ENCODE measurements at places on chromosomes 4 and X. TPM values are rescaled to one million over a fixed set of nuclear protein-coding genes. Genes with fewer than 3 reads are reported as not detected.

The FOXO4 gene
- total RNA-seq, result 21.5 TPM

The P2RY4 gene
- 0.57 TPM for total RNA-seq

The WDR13 gene
- 83.5 TPM for total RNA-seq

The ADAM29 gene
- total RNA-seq, result not detected

GRCh38 chrX:110442635-110443034 is 84.0 kb downstream of the RTL9 start:
- no peak for DNase-seq

GRCh38 chrX:20042221-20042620 is 51.4 kb upstream of the BCLAF3 start:
- DNase-seq, result no peak

DNA sequence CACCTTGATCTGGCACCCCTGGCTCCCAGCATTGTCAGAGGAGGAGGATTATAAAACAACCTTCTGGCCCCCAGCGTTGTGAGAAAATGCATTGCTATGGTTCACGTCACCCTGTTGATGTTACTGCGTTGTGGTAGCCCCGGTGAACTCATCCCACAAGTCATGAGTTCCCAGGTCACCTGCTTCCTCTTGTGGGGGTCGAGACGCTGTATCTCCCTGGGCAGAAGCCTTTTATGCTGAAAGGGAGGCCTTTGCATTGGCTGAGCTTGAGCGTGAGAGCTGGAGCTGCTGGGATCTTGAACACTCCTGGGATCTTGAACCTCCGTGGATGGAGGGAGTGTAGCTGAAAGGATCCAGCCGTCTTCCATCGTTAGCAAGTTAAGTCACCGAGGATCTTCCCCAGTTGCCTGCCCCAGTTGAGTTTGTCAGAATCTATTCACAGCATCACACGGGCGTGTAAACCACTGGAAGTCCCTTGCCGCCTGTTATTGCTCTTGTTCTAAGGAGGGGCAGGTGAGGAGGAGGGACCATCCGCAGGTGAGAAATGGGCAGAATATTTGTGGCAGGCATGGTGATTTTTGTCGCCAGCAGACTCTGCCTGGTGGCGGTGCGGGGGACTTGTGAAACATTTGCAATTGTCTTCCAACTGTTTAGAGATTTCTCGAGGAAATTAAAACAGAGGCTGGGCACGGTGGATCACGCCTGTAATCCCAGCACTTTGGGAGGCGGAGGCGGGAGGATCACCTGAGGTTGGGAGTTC is 299.9 kb downstream of the ASMT start:
- DNase-seq, result no peak

DNA sequence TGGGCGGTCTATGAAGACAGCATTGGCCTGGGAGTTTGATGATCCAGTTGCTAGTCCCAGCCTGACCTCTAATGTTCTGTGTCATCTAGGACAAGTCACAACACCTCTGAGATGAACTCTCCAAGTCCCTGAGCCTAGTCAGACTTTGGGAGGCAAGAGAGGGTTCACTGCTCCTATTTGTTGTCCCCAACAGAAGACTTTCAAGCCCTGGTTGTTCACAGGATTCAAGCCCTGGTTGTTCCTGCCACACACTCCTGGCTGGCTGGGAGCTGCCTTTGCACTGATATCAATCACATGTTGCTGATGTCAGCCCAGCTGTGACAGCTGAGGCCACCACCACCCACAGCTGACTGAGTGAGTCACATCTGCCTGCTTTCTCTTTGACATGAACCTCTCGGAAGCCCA is 253.2 kb upstream of the RASGEF1B start:
- DNase-seq, result peak; percentile 82

- no peak for DNase-seq
Measured at GRCh38 chrX:43002526-43003203, 224.7 kb upstream of the PPP1R2C start.

DNA sequence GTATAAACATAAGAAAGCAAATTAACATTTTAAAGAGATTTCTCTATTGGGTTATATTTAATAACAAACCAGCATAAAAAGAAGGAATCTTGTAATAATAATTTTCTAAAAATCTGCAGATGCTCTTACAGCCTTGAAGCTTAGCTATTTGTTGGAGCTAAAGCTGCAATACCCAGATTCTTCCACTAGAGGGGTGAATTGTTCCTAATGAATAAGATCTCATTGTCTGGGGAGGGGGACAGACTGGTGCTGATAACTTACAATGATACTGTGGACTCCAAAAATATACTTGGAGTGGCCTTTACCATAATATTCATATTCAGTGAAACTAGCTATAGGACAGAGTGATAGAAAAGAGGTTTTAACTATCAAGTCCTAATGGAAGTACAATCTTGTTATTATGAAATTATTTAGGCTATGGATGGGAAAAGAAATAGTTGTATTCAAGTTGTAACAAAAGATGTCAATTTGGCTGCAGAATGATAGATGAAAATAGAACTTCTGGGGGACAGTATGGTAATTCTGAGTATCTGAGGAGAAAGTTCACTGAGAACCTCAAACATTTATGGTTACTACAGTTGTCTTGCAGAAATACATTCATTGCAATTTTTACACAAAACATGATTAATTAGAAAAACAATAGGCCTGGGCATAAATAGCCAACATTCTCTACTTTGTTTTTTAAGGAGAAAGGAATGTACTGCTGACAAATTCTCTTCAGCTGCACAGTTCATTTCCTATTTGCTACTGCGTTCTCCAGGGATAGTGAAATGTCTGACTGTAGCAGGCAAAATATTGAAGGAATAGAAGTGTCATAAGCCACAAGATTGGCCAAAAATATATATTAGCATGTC is 443.3 kb downstream of the GBA3 start:
- DNase-seq, result no peak

GRCh38 chr4:26273616-26273980 is 47.2 kb upstream of the RBPJ start:
- no peak for DNase-seq

- no peak for DNase-seq
Measured at GRCh38 chrX:115378471-115378870, 89.0 kb downstream of the LUZP4 start.

- no peak for DNase-seq
Measured at GRCh38 chrX:7444967-7445366, 297.0 kb upstream of the PUDP start.

Data from posterior vena cava (tissue), 2 donors.